Activated T-cell treated with anti-CD3 and anti-CD28 coated beads for 48 hours (primary cell): ENCODE measurements at places on chromosomes 11 and 22.

- DNase-seq, result no peak
These were observed 7.4 kb upstream of the NAP1L4 start for GRCh38 chr11:2999464-2999998.

GRCh38 chr11:71272161-71272560 lies 19.8 kb upstream of the SHANK2 start:
- DNase-seq, result no peak

DNA sequence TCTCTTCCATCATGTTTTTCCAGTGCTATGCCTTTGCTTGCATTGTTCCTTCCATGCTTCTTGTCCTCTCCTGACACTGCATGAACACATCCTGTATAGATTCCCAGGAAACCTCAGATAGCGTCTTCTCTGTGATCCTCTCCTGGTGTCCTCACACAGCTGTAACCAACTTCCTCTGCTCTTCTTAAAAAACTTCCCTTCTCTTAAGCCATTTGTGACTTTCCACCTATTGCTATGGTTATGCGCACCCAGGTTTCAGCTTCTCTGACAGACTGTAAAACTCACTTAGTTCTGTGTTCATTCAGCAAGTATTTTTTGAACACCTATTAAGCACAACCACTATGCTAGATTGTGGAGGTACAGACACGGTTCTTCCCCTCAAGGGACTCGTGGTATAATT lies 5.1 kb upstream of the APLP2 start:
- no peak for DNase-seq

DNA sequence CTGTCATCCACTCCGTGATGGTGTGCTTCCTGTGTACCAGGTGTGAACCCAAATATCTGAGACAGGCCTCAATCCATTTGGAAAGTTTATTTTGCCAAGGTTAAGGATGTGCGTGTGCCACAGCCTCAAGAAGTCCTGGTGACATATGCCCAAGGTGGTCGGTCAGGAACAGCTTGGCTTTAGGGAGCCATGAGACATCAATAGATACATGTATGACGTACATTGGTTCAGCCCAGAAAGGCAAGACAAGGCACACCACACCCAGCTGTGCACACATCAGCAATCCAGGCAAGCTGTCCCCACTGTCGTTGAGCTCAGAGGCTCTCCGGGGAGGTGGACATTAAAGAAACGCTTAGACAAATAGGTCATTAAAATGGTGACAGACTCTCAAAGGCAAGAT lies 56.8 kb upstream of the SHANK2 start:
- DNase-seq, result no peak

GRCh38 chr11:18791969-18792628 lies 501 bp upstream of the PTPN5 start:
- DNase-seq, result no peak

DNA sequence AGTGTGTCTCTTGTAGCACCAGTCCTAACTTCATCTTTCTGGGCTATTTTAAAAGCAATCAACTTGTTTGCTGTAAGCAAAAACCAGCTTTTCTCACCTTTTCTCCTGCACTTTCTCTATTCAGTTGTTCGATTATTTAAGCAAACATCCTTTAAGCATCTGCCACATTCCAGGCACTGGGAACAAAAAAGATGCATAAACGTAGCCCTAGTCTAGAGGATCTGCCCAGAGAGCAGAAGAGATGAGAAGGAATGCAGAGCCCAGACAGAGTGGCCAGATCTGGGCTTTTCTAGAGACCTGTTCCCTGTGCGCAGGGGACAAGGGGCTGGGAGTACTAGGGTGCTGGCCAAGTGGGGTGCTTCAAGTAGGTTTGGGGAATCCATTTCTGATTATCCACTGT lies 8.4 kb downstream of the APLNR start:
- DNase-seq, result no peak

GRCh38 chr11:125348141-125348651 lies 147.9 kb downstream of the FEZ1 start:
- DNase-seq, result no peak

DNA sequence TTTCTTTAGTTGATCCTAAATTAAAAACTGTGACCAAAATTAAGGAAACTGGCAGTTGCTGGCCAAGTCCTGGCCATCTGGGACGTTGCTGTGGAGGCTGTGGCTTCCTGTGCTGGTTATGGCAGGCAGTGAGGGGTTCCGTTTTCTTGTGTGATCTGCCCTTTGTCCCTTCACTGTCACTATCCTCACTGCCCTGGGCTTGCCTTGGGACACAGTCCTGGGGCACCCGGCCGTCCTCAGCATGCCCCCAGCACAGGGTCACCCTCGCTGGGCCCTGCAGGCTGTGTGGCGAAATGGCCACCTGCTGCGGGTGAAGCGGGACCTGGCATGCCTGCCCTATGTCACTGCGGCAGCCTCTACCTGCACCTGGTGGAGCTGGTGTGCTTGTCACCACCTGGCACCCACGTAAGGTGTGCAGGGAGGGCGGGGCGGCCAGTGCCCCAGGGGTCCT lies 52.5 kb upstream of the SLC22A12 start:
- DNase-seq, result no peak

GRCh38 chr11:130646881-130647280 lies 198.4 kb downstream of the ADAMTS15 start:
- no peak for DNase-seq

DNA sequence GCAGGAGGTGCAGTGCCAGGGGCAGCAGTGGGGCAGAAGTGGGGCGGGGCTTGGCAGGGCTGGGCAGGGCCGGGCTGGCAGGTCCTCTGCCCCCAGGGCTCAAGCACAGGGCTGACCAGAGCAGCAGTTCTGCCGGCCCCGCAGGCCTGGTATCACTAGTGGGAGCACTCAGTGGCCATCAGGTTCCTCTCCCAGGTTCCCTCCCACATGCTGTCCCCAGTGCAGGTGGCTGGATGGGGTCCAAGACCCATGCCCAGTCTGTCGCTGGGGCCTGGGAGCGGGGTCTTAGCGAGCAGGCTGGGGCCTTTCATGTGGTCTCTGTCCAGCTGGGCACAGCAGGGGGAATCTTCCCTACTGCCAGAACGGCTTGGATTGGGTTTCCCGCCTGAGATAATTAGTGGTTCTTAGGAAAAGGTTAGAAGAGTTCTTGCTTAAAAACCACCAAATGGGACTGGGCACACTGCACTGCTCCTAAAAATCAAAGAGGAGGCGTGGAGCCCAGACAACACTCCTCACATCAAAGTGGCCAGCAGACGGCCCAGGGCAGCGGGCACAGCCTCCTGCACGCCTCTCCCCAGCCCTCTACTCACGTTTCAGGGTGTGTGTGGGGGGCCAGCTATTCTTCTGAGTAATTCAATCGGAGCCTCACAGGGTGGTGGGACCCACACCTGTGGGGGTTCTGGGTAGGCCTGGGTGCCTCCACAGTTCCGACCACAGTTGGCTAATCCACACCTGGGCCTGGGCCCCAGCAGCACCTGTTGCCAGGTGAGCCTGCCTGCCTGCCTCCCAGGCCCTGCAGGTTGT lies 45.6 kb downstream of the TPCN2 start:
- no peak for DNase-seq

GRCh38 chr11:35780951-35781860 lies 118.6 kb downstream of the TRIM44 start:
- no peak for DNase-seq

GRCh38 chr11:114147375-114148012 lies 88.0 kb downstream of the ZBTB16 start:
- DNase-seq, result no peak

GRCh38 chr11:39304586-39304985 lies 2154.9 kb downstream of the LRRC4C start:
- DNase-seq, result no peak

DNA sequence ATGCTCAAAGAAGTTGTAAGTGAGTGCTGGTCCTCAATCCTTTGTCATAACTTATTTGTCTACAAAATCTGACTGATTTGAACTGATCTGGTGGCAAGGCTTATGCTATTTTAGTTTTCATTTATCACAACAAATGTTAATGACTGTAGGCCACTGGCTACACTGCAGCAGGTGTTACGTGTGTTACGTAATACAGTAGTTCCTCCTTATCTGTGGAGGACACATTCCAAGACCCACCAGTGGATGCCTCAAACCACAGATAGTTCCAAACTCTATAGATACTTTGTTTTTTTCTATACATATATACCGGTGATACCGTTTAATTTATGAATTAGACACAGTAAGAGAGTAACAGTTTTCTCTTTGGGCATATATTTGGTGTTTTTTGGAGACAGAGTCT lies 7.0 kb downstream of the MADD start:
- DNase-seq, result no peak

DNA sequence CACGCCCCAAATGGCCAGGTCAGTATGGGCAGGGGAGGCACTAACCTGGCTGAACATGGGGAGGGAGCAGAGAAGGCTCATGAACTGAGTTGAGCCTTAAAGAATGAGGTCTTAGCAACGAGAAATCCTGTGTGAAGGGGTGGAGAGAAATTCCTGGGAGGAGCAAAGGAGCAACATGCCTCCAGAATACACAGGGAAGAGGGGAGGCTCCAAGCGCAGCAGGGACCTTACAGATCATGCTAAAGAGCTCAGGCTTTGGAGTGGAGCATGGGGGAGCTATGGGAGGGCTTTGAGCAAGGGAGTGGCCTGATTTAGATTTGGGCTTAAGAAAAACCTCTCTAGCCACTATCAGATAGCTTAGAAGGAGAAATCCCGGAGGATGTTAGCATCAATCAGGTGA lies 88.1 kb downstream of the MN1 start:
- no peak for DNase-seq

DNA sequence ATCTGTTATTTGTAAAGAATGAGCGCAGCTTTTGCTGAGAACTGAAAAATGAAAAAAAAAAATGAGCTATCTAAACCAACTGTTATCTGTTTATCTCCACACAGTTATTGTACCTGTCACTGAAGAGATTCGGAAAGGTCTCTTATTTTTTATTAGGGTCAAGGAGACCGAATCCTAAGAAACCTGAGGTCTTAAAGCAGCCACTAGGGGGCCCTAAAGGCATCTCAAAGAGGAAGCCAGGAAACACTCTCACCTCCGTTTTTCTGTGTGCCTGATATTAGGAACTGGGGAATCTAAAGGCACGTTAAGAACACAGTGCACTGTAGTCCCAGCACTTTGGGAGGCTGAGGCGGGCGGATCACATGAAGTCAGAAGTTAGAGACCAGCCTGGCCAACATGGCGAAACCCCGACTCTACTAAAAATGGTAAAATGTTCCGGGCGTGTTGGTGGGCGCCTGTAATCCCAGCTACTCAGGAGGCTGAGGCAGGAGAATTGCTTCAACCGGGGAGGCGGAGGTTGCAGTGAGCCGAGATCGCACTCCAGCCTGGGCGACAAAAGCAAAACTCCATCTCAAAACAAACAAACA lies 3.5 kb upstream of the LARGE1 start:
- no peak for DNase-seq

- DNase-seq, result no peak
These were observed 156.4 kb upstream of the NARS2 start for GRCh38 chr11:78731027-78731426.

GRCh38 chr11:8228231-8228630 lies 35.4 kb downstream of the LMO1 start:
- no peak for DNase-seq

DNA sequence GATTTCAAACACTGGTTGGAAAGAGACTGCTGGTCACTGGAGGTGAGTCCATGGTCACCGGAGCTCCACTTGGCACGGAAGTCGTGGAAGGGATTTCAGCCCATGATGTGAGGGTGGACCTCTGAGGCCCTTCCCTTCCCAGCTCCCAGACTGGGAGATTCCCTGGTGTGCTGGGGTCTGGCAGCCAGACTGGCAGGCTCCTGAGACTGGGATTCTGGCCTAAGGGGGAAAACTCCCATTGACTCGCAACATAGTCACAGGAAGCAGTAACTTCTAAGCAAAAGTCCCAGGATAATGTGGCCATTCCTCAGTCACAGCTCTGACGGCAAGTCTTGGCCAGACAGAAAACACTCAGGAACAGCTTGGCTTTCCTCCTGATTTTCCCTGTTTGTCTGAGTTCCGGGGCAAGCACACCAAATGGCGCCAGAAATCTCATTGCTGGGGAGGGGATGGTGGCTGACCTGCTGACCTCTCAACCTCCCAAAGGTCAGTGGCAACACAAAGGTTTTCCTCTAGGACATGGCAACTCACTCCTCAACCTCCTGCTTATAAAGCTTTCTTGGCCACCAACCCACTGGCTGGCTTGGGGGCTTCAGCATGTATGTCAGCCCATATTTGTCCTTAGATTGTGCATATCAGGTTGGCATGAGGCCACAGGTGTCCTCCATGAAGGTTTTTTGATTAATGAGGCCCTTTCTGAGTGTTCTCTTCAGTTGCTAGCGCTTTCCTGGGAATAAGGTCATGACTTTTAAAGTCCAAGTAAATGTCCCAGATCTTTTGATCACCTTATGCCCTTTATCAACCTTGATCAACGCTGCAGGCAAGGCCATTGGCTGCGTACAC lies 99.5 kb downstream of the CCDC81 start:
- no peak for DNase-seq
